CD4-positive, alpha-beta T cell treated with Interleukin-6 at 100 ng/mL for 8 hours (primary cell): ENCODE measurements at places on chromosomes 2 and 18.

GRCh38 chr2:78077633-78078032 lies 555.5 kb upstream of the LRRTM4 start:
- no peak for DNase-seq

GRCh38 chr2:207434899-207435465 lies 94.8 kb upstream of the CREB1 start:
- DNase-seq: no peak

DNA sequence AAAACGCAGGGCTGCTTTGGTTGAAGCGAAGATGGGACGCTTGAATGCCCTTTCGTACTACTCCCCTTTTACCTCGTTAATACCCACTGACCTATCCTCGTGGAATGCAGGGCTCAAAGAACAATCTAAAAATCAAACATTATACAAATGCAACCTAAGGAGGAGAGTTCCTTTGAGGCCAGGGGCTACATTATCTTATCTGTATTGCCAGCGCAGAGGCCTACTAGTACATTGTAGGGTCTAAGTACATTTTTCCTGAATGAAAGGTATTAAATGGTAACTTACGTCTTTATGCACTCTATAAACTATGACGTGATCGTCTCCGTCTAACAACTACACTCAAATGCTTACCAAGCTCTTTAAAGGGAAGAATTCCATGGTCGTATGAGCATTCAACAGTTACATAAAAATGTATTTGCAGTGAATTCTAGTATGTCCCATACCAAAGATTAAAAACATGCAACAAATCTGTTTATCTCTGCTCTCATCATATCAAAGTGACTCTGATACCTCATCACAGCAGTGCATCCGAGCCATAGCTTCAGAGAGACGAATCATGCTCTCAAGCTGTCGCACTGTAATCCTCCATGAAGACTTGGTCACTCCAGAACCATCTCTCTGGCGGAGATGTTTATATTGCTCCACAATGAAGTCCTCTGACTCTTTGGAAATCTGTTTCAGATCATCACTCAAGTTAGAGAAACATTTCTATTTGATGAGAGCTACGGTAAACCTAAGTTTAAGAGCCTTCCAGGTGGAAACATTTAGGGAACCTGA lies 14.1 kb upstream of the LCT start:
- DNase-seq: no peak

GRCh38 chr2:29527947-29528346 lies 393.4 kb downstream of the ALK start:
- no peak for DNase-seq

DNA sequence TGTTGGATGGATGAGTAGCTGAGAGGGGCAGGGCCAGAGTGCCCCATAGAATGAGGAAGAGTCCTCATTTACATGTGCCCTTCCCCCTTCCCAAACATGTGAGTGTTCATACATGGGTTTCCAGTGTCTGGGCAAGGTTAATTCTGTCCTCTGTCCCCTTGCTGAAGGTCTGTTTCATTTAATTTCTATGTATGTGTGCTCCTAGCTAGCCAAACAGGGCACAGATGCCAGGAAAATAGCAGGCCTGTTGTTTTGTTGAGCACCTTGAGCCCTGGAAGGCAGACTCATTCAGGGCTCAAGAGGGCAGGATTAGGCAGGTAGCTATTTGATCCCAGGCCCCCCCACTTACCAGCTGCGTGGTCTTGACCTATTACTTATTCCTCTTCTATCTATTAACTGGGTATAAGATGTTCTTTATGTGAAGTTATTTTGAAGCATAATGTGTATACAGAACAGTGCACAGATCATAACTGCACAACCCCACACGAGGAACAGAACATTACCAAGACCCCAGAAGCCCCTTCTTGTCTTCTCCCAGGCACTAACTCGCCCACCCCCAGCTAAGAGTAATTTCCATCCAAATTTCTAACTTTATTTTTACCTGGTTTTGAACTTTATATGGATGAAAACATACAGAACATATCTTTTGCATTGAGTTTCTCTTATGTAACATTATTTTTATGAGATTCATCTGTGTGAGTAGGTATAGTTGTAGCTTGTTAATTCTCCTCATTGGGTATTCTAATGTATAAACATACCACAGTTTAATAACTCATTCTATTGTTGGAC lies 164.3 kb downstream of the RPIA start:
- no peak for DNase-seq

GRCh38 chr2:143758629-143759330 lies 629.6 kb downstream of the ARHGAP15 start:
- DNase-seq: no peak

DNA sequence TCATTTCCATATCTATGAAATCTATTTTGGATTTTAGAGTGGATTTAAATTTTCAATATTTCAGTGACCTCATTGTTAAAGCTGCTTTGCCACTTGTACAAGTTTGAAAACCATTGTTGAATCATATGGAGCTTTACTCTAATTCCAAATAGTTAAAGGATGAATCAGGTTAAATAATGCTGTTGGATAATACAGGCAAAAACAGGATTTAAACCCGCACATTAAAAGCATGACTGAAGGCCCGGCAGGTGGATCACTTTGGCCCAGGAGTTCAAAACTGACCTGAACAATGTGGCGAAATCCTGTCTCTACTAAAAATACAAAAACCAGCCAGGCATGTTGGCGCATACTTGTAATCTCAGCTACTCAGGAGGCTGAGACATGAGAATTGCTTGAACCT lies 68.3 kb downstream of the RIF1 start:
- DNase-seq: no peak

GRCh38 chr2:232333361-232334135 lies 45.0 kb upstream of the ALPP start:
- no peak for DNase-seq

GRCh38 chr18:54790109-54790508 lies 38.2 kb upstream of the RAB27B start:
- no peak for DNase-seq

DNA sequence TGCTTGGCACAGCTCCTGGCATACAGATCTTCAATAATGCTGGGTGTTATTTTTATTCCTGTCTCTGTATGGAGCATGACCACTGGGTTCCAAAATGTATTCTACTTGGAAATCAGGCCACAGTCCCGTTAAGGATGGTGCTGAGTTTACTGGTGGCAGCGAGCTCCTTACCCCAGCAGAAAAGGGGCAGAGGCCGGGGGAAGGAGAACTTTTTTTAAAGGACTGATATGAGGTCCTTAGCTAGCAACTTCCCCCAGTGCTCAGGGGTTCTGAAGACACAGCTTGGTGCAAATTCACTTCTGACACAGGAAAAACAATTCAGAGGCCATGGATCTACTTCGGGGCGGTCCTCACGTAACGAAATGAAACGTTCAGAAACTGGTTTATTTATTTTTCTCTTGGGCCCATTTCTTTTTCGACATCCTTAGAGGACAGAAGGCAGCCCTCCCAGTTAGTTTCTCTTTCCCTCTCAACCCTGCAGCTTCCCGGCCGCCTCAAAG lies 872 bp downstream of the RDH14 start:
- DNase-seq: no peak

DNA sequence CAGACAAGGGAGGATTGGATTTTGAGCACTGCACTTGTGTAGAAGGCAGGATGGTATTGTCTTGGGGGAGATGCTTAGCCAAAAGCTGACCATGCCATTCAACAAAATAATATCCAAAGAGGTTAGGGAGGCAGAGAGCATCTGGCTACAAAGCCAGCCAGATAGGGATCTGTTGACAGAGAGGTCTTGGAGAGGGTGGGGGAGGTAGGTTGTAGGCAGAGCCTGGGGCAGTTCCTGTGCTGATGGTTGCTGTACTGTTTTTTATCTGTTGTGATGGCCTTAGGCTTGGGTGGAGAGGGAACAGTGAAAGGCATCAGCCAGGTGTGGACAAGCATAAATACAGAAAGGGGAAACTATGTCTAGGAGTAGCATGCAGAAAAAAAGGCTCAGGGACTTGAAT lies 100.9 kb downstream of the AQP4 start:
- DNase-seq: no peak

DNA sequence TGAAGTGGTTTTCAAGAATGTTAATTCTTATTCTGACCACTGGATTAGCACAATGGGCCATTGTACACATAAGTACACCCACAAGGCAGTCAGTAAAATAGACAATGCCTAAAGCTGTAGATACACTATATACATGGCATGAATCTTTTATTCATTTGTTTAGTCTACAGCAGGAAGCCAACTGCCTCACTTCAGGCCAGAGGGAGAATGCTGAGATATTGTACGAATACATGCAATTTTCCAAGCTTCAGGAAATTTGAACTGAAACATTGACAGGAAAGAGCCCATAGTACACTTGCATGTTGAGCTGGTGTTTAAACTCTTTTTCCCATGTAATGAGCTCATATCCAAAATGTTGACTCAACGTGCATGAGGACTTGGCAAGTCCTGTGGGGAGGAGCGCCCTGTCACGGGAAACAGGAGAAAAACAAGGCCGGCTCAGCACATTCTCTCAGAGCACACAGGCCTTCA lies 111.6 kb upstream of the CYP1B1 start:
- no peak for DNase-seq

DNA sequence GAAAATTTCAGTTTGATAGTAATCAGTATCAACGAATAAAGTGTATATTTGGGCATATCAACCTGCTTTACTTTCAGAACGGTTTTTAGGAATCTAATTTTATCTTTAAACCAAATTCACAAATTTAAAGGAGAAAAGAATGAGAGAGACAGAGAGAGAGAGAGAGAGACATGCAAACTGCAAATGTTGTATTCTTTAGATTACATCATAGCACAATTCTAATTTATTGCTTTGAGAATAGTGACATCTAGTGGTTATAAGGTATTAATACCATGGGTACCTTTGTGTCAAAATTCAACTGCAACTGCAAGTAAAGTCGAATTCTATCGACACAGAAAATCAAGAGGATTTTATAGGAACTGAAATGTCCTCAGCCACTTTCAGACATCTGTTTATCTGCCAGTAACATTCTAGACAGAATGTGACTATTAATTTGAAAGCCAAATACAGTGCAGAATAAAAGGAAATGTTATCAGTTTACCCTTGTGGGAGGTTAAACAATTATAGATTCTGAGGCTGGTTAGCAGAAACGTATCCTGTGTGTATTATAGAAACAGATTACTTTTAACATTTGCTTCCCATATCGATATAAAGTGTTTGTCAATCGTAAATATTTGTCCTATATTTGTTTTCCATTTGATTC lies 529.8 kb upstream of the VRK2 start:
- no peak for DNase-seq

DNA sequence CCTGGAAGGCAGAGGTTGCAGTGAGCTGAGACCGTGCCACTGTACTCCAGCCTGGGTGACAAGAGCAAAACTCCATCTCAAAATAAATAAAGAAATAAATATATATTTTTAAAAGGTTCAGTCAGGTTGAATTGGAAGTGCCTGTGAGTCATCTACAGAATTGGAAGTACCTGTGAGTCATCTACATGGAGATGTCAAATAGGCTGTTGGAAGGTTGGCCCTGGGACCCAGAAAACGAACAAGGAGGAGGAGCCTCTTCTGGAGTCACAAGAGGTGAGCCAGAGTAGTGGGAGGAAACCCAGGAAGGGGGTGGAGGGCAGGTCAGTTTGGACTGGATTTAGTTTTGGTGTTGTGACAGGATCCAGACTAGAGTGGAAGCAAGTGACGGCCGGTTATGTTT lies 15.2 kb upstream of the SCYGR1 start:
- DNase-seq: no peak

DNA sequence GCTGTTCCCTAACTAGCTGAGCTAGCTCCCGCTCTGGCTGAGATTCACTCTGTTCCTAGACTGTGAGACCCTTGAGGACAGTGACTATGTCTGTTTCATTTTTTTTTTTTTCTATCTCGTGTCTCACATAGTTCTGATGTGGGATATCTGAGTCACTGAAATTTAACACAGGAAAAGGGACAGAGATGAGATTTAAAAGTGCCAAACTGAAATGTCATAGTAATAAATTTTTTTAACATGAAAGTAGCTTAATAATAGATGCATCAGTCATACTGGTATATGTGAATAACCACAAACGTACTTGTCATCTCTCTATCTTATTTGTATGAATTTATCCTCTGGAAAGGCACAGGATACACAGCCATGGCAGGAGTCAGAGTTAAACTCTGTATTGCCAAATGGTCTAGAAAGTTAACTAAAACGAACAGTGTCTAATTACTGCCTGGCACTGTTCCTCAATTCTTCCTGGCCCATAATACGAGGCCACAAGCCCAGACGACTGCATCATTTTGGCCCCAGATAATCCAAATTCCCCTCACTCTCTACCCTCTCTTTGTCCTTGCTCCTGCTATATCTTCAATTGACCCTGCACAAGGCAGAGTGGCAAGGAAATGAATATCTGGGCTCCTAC lies 87.5 kb downstream of the SATB2 start:
- no peak for DNase-seq

GRCh38 chr2:42105330-42106256 lies 57.8 kb downstream of the PKDCC start:
- DNase-seq: peak; percentile 89

- no peak for DNase-seq
Observed at GRCh38 chr2:64836566-64836965, 152.6 kb upstream of the SLC1A4 start.

- DNase-seq: no peak
Observed at GRCh38 chr2:240795454-240795853, 24.6 kb downstream of the KIF1A start.

DNA sequence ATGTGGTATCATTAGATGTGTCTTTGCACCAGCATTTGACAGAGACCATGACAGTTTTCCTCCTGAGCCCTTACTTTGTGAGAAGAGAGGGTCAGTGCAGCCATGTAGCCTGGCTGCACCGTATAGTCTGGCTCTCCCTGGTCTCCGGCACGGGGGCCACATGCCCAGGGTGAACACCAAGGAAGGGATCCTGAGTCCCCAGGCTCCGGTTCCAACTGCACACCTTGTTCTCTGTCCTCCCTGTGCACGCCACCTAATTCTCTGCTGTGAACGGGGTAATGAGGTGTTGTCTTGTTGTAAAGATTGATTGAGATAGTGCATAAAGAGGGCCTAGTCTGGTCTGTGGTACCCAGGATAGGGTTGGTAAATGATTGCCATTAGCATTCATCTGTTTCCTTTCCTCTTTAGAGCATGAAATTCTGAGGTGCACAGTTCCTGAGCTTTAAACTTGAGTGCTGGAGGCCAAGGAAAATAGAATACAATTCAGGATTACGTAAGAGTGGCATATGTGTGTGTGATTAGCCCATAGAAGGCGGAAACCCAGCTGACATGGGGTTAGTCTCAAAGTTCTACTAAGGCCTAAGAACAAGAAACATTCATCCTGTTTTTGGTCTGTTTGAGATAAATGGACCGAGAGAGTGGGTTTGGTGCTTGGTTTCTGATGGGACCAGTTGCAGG lies 55.5 kb downstream of the NCK2 start:
- DNase-seq: peak; percentile 28

- no peak for DNase-seq
Observed at GRCh38 chr2:55408098-55408882, 11.4 kb downstream of the CCDC88A start.
